Effector CD4-positive, alpha-beta T cell (primary cell): ENCODE measurements at places on chromosomes 3 and 15.

GRCh38 chr15:72117486-72118016 lies 399 bp downstream of the MYO9A start:
- peak; percentile 59 for DNase-seq

- no peak for DNase-seq
Observed at GRCh38 chr3:128232376-128233178, 79.3 kb downstream of the EEFSEC start.

- DNase-seq = no peak
Observed at GRCh38 chr15:90029024-90029423, 27.9 kb downstream of the ZNF710 start.

DNA sequence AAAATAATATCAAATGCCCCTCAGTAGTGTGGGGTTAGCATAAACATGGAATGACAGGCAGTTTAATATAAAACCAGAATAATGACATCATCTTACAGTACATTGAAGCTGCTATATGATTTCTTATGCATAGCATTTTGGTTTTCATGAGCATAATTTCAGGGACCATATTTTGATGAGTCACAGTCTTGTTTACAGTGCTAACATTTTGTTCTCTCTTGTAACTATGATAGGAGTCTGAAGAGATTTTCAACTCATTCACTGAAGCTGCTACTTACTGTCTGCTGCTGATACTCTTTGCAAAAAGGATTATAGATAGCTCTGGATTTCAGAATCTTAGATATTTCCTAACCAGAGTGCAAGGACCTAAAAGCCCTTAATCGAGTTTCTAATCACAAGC lies 92.6 kb upstream of the CCDC54 start:
- no peak for DNase-seq

GRCh38 chr3:186787642-186788481 lies 4.5 kb downstream of the EIF4A2 start:
- DNase-seq = no peak

- no peak for DNase-seq
Observed at GRCh38 chr3:28053759-28054158, 187.7 kb upstream of the CMC1 start.

DNA sequence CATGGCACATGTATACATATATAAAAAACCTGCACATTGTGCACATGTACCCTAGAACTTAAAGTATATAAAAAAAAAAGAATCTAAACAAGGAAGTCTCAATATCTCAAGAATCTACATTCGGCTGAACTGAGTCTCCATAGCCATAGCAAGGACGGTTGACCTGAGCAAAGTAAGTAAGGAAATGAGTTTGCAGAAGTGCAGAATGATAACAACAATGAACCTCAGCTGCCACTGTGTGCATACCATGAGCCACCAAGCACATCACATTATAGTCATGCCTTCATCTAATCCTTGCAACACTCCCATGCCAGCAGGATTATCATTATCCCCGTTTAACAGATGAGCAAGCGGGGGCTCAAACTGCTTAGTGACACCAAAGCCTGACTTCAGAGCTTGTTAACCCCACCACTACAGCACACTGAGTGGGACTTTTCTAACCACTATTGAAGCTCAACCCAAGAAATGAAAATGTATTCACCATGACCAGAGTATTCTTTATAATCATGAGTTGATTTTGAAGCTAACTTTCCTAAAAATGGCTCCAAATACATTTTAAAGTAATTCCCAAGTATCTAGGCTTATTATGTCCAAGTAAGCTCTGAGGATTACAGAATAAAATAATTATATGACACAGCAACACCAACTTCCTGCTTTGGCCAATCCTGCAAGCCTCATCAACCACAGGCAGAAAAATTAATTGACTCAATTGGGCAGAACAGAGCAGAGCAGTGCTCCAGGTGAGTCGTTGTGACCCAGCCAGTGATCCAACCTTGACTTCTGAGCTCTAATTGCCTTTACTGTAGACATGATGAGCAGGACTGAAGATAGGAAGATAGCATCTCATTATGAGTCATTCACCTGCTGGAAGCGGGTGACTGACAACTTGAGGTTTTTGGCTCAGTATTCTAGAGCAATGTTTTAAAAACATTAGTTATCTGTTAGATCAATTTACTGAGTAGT lies 47.3 kb upstream of the IL12A start:
- DNase-seq = no peak

- no peak for DNase-seq
Observed at GRCh38 chr3:9897408-9898372, 5.0 kb upstream of the IL17RE start.

DNA sequence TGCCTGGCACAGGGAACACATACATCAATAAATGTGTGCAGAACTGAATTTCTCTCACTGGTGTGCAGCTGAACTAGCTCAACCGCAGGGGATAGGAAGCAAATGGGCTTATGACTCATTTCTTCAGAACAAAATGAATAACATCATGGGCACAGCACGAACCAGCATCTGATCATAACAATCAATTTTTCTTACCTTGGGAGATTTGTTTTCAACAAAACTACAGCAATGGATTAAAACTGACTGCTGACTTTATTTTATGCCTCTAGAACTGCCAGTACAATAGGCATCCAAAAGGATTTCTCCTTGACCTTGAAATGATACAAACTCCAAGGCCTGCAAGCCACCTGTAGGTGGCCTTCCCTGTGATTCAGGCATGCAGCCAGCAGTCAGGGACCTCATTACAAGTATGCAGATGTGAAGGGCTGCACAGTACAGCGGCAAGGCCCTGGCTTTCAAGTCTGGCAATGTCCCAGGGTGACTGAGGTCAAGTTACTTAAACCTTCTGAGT lies 26.1 kb downstream of the TAMM41 start:
- no peak for DNase-seq

DNA sequence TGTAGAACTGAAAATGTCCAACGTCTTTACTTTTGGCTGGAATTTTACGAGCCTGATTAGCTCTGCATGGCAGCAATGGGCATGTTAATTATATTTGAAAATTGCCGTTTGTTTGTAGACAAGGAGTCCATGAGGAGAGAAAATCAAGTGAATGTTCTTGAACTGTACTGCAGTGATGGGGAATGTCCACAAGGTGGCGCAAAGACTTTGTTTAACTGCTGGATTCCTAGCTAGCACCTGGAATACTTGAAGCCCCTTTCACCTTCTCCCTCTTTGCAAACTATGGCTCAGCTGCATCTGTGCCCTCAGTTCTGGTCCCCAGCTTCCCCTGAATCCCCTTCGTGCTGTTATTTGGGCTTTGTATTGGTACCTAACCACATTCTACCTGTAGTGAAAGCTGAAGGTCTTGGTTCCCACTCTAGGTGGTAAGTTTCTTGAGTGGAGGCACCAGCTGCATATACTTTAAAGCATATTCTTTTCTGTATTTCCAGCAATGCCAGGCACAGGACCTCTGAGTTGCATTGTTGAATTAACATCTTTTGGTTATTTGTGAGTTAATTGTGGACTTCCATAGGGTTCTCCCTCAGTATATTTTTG lies 25.3 kb downstream of the EXOG start:
- DNase-seq = peak; percentile 48

DNA sequence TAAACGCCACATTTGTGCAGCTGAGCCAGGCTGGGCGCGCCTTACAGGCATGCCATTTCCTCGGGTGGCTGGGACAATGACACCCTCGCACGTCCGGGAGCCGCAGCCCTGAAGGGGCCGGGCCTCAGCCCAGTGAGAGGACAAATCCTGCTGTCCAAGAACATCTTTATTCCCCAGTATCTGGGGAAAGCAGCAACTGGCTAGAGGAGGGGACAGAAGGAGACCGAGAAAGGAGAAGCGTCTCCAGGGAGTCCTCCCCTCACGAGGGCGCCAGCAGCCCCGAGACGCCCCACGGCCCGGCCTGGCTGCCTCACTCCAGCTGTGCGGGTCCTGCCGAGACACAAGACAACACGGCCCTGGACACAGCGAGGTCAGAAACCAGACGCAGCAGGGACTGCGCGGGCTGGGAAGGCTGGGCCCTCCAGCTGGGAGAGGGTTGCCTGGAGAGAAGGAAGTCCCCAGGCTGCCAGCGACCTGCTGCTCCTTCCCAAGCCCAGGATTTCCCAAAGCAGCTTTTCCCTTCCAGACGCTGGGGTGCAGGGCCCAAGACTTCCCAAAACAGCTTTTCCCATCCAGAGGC lies 130.2 kb downstream of the CHSY1 start:
- no peak for DNase-seq

- no peak for DNase-seq
Observed at GRCh38 chr3:164230385-164231094, 847.8 kb downstream of the SI start.

DNA sequence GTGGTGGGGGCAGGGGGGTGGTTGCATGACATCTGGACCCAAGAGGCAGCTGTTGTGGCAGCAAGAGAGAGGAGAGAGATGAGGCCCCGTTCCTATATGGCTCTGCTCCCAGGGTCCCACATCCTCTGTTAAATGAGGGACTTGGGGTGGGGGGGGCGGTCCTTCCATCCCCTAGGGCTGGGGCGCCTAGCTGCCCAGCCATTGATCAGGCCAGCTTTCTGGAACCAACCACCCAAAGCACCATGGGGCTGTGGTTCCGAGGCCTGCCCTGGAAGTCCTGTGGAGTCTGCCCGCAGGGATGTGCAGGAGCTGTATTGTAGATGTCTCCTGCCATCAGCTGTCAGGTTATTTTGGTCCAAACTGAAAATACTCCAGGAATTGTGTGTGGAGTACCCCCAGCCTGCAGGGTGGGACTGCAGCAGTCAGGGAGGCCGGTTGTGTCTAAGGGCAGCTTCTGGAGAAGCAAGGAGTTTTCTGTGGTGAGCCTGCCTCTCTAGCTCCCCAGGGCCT lies 5.2 kb downstream of the FURIN start:
- no peak for DNase-seq

DNA sequence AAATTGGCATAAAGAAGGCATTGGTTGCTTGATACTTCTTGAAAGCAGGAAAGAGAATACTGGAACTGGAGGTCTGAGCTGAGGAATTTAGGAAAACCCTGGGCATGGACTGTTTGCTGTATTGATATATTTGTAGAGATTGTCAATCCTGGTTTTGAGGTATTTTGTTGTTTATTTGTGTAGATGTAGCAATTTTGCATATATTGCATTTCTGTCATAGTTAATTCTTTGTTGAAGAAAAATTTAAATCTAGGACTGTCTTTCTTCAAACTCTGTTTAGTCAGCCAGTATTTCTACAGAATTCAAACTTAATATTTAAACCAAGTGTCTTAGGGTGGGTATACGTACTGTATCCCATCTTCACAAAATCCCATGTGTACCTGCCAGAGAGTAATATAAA lies 9.5 kb downstream of the STT3B start:
- DNase-seq = no peak

DNA sequence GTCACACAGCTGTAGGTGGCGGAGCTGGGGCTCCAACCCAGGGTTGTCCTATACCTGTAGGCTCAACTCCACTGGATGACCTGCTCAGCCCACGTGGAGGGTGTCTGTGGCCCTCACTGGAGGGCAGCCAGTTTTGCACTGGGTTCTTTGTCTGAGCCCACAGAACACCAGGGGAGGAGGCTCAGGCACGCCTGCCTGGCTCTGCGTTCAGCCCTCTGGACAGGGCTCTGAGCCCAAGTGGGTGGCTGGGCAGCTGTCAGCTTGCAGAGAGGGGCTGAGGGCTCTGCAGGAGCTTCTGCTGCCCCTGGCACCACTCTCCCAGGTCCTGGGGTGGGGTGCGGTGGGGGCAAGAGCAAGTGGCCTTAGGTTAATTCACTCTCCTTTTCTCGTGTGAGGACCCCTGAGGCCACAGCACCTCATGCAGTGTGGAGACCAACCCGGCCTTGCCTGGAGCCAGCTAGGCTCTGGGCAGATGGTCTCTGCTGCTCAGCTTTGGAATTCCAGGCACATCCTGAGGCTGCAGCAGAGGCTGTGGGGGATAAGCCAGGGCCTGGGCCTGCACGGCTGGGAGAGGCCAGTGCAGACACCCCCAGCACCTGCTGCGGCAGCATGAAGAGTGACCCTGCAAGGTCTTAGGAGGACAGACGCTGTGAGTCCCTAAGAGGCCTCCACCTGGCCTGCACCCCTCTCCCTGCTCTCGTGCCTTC lies 23.5 kb downstream of the DUSP7 start:
- no peak for DNase-seq

- DNase-seq = no peak
Observed at GRCh38 chr3:126146034-126146433, 34.4 kb downstream of the ALDH1L1 start.

DNA sequence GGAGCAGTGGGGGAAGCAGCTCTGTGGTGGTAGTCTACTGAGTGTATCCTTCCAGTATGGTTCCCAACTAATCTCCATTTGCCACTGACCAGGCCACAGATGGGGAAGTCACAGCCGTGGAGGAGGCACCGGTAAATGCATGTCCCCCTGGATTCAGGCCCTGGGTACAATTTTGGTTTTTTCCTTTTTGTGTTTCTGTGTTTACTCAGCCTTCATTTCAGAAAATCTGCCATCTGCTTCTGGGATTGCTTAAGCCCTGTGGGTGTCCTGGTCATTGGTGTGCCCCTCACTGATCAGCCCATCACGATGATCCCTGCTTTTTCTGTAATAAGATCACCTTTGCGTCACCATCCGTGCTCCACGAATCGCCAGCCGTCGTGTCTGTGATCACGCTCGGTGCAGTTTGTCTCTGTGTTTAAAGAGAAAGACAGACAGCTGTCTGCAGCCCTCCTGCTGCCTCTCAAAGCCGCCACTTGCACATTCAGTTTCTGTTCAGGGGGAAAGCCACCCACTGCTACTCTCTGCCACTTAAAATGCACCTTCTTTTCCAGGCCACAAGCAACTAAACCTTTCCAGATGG lies 68.9 kb downstream of the DNASE1L3 start:
- DNase-seq = no peak

DNA sequence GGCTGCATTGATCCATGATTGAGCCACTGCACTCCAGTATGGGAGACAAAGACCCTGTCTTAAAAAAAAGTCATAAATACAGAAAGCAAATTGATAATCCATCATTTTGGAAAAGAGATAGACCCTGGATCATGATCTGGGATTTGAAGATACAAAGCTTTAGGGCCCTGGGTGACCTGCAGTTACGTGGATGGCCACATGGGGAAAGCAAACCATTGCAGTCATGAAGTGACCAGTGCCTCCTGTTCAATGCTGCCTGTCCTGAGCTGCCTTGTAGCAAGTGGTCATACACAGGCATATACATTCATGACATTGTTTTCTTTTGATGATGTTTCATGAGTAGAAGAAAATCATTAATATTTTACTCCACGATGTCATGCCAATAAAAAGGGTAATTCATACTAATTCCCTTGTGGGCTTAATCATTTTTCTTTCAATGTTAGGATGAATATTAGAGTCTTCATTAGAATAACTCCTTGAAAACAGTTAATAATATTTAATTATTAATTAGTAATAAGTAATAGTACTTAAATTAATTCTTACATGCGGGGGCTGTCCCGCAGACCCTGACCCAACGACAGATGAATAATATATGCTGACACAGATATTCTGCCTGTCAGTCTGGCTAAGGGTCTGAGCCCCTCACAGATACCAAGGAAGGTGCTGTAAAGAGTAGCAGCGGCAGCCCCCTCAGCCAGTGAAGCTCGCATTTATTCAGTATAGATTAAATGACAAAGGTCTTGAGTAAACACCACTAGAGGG lies 109.0 kb upstream of the UNC13C start:
- DNase-seq = no peak

- no peak for DNase-seq
Observed at GRCh38 chr3:17232442-17232841, 347.7 kb downstream of the PLCL2 start.
